ENCODE measurements at places on chromosomes 3 and 15.
A peak's percentile ranks its signal among the peaks of the same experiment; 100 is the strongest.

DNA sequence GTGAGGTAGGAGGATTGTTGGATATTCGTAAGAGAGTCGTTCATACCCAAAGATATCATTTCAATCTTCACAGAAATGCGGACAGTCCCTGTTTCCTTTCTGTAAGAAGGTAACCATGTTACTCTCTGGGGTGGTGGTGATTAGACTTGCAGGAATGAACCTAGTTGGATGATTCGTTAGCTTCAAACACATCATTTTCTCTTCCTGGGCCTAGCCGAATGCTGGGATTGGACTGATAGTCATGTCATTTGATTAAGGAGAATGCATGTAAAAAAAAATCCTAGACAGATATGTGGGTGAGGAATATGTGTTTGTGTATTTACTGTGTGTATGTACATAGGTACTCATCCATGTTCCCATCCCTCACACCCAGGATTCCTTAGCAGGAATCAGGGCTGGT lies 12.4 kb downstream of the SLCO3A1 start:
- DNase-seq, result no peak

DNA sequence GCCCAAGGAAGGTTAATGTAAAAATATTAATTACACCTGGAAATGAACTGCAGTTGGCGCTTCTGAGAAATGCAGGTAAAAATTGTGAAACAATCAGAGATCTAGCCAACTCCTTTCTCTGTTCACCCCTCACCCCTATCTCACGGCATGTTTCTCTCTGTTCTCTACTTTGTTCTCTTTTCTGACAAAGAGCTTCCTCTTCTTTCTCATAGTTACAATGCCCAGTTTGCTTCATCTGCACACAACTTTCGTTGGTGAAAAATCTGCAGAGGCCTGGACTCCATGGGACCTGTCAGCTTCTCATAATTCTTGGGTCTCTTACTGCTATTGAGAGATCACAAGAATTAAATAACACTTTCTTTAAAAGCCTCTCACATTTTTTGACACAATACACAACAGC lies 212.9 kb upstream of the LRRN1 start:
- DNase-seq, result no peak

DNA sequence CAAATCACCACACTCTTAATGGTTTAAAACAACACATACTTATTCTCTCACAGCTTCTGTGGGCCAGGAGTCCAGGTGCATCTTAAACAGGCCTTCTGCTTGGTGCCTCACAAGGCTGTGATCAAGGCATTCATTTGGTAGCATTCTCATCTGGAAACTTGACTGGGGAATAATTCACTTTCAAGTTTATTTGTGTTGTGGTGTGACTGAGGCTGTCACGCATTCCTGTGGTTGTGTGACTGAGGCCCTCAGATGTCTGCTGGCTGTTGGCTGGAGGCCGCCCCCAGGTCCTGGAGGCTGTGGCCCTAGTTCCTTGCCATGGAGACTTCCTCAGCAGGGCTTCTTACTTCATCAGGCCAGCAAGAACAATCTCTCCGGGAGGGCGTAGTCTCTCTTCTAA lies 16.9 kb upstream of the FAM3D start:
- no peak for DNase-seq

GRCh38 chr3:187931770-187932278 lies 186.6 kb upstream of the BCL6 start:
- no peak for DNase-seq

DNA sequence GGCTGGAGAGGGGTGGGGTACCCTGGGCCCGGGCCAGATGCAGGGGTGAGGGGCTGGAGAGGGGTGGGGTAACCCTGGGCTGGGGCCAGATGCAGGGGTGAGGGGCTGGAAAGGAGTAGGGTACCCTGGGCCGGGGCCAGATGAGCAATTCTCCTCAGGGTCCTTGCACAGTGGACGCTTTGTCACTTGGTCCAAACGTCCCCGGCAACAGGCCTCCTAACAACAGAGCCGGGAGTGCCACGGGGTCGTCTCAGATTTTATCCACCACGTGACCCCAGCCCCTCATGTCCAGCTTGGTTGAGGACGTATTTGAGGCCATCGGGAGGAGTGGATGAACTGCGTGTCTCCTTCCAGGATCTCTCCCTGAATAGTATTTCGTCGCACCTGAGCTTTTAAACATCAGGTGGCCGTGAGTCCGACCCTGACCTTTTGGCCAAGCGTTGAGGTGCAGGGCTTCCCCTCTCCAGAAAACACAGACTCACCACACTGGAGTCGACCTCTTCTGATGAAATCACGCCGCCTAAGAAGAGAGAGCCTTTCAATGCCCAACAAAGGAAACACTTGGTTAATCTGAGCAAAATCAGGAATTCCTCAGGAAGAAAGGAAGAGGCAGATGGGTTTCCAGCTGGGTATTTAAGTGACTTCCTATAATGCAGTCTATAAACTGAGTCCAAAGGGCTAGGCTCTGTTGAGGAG lies 12.8 kb upstream of the LRRC15 start:
- DNase-seq, result no peak

GRCh38 chr3:70120357-70120966 lies 120.9 kb downstream of the SAMMSON start:
- DNase-seq, result peak; percentile 66

DNA sequence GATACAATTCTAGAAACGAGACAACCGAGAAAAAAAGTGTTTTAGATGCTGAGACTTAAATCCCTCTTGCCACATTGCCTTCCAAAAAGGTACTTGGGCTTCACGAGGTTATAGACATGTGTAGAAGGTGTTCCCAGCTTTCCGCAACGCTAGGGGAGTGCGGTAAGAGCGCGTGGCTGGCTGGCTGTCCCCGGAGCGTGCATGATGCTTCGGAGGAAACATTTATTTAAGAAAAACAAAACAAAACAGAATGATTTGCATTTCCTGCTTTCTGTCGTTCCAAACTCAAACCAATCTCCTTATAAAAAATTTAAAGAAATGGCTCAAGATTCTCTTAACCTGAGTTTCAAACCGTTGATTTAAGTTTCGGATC lies 841 bp downstream of the SLC6A20 start:
- DNase-seq, result no peak

- no peak for DNase-seq
Observed at GRCh38 chr3:98548544-98548943, 16.8 kb downstream of the GPR15 start.

DNA sequence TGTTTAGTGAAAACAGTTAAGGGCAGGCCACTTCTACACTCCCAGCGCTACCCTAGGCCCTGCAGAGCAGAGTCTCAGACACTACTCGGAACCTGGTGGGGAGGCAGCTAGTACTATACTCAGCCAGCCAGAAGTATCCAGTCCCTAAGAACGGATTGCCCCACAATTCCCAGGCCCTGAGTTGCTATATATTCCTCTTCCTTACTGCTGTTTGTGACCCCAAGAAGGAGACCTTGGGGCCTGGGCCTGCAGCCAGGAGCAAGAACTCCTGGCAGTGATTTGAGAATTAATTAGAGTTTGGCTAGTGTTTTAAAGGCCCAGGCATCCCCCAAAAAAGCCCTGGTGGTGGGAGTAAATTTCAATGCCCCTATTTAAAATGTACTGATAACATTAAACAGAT lies 87.7 kb downstream of the RBPMS2 start:
- DNase-seq, result no peak

DNA sequence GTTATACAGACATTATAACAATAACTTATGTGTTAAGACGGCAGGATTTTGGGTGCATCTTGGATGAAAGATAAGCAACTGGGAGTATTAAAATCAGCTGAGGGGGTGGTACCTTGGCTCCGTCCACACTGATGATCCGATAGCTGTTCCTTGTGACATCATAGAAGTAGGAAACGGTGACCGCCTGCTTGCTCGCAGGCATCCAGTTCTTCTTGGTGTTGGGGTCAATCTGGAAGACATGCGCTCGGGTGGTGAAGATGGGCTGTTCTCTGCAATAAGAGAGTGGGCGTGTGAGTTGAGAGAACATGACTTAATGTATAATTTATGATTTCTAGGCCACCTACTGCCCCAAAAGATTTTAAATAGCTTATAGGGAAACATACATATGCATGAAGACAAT lies 59.9 kb downstream of the HOMER2 start:
- no peak for DNase-seq

GRCh38 chr3:58626841-58627569 lies 39.6 kb downstream of the FAM3D start:
- DNase-seq, result no peak

DNA sequence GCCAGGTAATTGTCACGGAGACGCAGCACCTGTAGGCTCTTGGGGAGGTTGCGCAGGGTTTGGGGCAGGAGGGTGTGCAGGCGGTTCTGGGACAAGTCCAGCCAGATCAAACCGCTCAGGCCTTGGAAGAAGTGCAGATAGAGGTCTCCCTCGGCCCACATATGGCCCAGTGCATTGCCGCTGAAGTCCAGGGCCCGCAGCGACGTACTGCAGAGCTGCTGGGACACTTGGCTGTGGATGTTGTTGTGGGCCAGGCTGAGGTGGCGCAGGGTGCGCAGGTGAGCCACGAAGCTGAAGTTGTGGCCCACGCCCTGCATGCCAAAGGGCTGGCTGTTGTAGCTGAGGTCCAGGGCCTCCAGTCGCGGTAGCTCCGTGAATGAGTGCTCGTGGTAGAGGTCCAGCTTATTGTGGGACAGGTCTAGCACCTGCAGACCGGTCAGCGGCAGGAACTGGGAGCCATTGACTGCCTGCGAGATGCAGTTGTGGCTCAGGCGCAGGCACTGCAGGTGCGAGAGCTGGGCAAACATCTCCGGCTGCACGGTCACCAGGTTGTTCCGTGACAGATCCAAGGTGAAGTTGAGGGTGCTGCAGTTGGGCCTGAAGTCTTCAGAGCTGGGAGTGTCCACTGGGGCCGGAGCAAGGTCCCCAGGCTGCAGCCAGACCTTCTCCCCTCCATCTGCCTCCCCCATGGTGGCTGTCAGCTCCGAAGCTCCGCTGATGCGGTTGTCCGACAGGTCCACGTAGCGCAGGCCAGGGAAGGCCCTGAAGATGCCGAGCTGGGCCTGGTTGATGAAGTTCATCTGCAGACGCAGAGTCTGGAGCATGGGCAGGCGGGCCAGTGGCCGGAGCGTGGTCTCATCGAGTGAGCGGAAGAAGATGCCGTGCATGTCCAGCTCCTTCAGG lies 2.9 kb downstream of the TLR9 start:
- no peak for DNase-seq

DNA sequence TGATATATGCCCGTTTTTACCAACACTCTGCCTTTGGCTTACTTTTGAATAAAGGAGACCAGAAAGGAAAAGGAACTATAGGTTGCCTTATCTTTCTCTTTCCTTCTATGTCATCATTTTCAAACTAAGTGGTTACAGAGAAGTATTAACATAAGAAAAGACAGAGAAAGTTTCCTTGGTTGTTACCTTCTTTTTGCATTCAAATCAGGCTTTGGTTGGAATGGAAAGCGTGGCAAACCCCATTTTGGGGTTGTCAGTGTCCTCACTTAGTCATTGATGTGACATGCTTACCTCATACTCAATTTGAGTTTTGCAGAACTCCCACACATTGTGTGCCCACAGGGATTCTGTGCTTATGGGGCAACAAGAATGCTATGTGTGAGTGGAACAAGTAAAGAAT lies 3.7 kb upstream of the THRB start:
- DNase-seq, result no peak

GRCh38 chr15:87631775-87632174 lies 624.8 kb downstream of the NTRK3 start:
- no peak for DNase-seq

DNA sequence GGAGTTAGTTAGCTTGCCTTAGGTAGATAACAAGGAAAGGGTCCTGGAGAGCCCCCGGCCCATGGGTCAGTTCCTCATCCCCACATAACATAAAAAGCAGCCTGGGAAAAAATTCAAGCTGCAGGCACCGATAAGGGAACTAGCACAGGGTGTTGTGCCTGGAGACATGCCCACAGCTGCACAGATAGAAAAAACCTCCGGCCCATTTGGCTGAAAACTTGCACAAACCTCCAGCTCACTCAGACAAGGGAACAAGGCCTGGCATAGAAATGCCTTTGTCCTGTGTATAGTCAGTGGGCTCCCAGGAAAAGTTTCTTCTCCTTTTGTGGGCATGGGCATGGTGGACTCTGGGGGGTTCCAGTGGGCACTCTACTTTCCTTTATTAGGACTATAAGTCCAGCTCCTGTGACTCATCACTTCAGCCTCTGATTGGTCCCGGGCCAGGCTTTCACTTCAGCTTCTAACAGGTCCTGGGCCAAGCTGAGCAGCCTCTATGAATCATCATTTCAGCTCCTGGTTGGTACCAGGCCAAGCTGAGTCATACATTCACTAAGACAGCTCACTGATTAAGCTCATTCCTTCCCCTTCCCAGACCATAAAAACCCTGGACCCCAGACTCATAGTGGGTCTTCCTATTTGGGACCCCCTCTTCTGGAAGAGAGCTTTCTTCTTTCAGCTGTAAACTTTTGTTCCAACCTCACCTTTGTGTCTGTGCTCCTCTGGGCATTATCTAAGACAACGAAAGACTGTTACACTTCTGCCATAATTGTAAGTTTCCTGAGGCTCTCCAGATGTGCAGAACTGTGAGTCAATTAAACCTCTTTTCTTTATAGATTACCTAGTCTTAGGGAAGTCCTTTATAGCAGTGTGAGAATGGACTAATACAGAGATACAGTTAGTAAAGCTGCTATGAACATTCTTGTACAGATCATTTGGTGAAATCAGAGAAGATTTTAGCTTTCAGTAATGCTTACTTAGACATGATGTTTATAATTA lies 348.0 kb upstream of the DPPA4 start:
- DNase-seq, result peak; percentile 46

DNA sequence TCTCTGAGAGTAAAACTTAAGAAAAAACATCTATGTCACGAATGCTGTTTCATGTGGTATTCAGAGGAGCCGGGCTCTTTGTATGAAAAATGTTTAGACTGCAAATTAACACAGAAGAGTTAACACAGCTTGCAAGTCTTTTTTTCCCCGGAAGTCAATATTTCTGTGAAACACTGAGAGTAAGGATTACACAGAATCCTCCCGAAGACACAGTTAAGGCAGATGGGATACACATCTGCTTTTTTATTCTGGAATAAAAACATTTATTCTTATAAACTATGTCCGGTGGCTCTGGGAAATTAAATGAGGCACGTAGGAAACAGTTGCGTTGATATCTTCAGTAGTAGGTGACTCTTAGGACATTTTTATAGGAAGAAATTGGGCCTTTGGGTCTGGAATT lies 180.6 kb downstream of the PTPRG start:
- no peak for DNase-seq

DNA sequence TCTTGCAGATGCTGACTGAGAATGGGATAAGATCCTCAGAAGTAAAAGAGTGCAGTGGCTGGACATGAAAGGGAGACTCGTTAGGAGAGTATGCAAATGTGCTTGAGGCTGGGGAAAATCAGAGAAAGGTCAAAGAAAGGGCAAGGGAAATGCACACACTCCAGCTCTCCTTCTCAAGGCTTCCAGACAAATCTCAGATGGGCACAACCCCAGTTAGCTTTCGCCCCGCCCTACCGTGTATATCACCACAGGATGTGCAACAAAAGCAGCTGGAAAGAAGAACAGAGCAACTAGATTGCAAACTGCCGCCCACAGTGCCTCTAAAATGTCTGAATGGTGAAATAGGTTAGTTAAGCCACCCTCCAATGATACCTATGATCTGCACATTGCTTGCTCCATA lies 63.9 kb downstream of the CERS3 start:
- no peak for DNase-seq

GRCh38 chr15:26736502-26737248 lies 36.2 kb downstream of the GABRB3 start:
- DNase-seq, result no peak

- DNase-seq, result peak; percentile 39
Observed at GRCh38 chr15:73856458-73857192, 16.7 kb upstream of the TBC1D21 start.

GRCh38 chr3:143810166-143810952 lies 37.9 kb downstream of the SLC9A9 start:
- no peak for DNase-seq

All from breast epithelium (tissue), 4 donors.